MG63 (cell line): ENCODE measurements at places on chromosomes 16 and 17.

DNA sequence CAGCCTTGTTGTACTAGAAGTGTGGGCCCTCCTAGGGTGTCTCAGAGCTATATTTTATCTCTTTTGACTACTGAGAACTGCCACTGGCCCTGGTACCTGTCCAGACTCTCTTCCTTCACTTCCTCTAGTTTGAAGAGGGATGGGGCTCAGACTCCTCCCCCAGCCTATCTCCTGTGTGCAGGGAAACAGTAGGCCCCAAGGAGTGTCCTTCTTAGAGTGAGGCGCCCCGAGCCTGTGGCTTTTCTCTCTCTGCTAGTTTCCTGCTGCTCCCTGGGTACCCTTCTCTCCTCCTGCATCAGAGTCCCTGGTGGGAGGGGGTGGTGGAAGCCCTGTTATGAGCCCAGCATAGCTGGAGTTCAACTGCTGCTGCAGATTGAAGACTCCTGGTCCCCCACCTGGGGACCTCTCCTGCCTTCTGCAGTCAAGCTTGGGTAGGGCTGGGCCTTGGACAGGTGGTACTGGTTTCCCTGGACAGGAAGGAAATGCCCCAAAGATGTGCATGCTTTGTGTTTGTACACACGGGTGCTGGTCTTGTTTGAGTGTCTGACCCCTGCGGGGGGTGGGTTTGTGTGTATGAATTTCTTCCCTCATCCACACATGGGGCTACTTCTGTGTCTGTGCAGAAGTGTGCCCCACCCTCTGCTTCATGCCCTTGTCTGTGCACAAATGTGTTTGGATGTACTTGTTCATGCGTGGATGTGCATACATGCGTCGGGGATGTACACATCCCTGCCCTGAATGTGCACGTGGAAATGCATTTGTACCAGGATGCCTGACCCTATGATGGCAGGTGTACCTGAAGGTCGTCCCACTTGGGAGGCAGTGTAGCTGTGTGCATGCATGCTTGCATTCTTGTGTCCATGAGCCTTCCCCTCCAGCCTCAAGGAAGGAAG is 6.9 kb downstream of the RARA start:
- DNase-seq: no peak

GRCh38 chr16:68434624-68435210 is 13.6 kb downstream of the SMPD3 start:
- DNase-seq: no peak

- peak; percentile 68 for DNase-seq
Measured at GRCh38 chr17:81867170-81867990, 3.8 kb downstream of the ARHGDIA start.

DNA sequence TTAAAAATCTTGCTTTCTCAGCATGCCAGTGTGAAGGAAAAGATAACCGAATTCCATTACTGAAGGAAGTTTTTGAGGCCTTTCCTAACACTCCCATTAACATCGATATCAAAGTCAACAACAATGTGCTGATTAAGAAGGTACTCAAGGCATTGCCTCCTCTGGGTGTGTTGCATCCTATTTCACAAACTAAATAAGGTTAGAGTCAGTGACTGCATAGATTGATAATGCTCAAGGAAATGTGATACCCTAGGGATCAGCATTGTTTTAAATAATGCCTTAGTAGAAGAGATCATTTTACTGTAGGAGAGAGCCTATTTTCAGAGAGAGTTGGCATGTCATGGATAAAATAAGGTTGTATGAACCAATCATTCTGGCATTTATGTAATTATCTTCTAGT is 36.8 kb downstream of the GDPD1 start:
- no peak for DNase-seq

- DNase-seq: no peak
Measured at GRCh38 chr16:78494674-78495073, 395.2 kb downstream of the WWOX start.

DNA sequence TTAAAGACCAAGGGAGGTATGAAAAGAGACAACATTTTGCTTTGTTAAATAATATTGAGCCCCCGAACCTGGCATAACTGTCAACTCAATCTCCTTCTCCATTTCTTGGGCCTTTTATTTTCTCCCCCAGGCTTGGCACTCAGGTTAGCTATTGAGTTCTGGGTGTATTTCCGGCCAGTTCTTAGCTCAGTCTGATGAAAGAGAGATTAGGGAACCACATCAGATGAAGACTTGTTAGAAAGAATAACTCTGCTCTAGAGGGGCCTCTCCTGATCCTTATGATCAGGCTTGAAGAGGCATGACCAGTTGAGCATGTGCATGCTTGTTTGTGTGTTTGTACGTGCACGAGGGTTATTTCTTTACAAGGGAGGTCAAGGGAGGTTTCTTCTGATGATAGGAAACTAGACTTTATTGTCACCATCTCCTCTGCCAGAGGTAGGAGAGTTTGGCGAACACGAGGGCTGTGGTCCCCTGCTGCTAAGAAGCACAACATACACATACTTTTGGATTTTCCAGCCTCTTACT is 29.2 kb upstream of the HS3ST2 start:
- DNase-seq: no peak

DNA sequence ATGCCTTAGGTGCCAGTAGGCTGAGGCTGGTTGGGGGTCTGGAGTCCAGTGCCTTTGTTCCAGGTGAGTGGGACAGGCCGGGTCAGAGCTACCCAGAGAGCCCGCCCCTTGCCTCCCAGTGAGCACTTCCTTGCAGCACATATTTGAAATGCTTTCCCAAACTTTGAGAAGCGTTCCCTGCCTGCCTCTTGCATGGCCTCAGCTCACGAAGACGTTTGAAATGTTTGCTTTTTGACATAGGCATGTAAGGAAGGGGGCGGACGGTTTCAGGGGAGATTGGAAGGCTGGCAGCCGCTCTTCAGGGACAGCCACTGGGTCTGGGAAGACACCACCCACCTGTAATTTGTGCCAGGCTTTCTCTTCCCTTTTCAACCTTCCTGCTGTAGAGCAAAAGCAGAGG is 5.1 kb upstream of the FOXL1 start:
- DNase-seq: no peak

DNA sequence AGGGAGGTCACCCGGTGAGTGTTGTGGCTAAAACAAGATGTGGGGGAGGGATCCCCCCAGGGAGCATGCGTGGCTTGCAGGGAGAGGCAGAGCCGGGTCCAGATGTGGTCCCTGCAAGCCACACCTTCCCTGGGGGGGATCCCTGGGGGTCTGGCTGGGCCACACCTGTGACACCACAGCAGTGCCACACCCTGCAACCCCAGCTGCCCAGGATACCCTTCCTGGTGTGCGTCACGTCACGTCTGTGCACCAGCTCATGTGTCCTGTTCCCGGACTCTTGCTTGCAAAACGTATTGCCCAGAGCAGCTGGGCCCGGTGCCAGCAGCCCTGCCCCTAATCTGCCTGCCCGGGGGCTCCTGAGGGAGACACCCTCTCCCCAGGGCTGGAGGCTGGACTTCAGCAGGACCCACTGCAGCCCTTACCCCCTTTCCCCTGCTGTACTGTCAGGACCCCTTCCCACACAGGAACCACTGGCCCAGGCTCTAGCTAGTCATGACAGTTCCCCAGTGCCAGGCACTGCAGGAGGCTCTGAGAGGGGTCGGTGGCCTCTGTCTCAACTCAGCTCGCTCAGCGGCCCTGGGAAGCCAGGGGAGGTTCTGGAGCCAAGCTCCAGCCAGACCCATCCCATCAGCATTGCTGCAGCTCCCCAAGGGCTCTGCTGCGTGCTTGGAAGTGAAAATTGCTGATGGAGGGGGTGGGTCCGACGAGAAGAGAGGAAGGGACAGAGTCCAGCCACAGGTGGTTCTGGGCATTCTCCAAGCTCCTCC is 25.8 kb upstream of the ACSF3 start:
- no peak for DNase-seq

GRCh38 chr17:17837966-17838962 is 1.5 kb upstream of the SREBF1 start:
- no peak for DNase-seq

- no peak for DNase-seq
Measured at GRCh38 chr17:16936536-16937310, 35.2 kb downstream of the TNFRSF13B start.

- DNase-seq: no peak
Measured at GRCh38 chr17:28105501-28105900, 63.0 kb downstream of the NLK start.

DNA sequence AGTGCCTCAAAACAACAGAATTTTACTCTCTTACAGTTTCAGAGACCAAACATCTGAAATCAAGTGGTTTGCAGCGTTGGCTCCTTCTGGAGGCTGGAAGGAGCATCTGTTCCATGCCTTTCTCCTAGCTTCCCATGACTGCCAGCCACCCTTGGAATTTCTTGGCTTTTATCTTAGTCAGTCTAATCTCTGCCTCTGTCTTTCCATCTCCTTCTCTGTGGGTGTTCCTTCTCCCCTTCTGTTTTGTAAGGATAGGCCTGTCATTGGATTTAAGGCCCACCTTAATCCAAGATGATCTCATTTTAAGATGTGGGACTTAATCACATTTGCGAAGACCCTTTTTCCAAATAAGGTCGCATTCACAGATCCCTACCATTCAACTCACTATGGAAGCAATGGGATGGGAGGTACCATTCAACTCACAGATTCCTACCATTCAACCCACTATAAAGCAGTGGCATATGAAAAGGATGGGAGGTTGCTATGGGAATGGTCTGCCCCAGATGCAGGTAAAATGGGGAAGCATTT is 321.8 kb downstream of the WWOX start:
- no peak for DNase-seq

DNA sequence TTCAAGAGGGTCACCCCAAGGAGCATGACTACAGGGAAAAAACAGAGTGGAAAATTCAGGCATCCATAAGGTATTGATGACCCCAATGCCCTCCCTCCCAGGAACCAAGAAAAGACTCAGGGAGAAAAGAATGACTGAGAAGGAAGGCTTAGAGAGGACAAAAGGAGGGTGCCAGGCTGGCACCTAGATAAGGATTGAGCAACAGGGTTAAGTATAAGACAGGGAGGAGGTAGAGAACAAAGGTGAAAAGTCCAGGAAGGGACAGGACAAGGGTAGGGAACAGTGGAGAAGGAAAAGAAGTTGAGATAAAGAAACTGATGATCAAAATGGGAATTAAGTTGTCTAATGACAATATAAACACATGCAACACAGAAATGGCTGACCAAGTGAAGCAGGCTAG is 2.5 kb downstream of the SLC35B1 start:
- no peak for DNase-seq

- DNase-seq: no peak
Measured at GRCh38 chr16:12496186-12496585, 307.5 kb downstream of the CPPED1 start.

DNA sequence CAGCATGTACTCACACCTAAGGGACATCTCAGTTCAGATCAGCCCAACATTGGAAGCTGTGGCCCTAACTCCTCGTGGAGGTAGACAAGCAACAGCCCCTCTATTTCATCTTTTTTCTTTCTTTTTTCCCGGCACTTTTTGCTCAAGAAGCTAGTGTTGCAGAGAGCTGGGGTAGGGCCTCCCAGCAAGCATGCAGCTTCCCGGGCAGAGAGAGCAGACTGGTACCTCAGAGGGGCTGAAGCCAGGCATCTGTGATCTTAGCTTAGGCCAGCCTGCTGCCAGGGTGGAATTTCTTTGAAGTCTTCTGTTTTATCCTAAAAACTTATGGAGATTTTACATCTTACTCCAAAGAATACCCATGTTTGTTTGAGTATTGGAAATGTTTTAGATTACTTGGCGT is 195.4 kb downstream of the C16orf95 start:
- no peak for DNase-seq

DNA sequence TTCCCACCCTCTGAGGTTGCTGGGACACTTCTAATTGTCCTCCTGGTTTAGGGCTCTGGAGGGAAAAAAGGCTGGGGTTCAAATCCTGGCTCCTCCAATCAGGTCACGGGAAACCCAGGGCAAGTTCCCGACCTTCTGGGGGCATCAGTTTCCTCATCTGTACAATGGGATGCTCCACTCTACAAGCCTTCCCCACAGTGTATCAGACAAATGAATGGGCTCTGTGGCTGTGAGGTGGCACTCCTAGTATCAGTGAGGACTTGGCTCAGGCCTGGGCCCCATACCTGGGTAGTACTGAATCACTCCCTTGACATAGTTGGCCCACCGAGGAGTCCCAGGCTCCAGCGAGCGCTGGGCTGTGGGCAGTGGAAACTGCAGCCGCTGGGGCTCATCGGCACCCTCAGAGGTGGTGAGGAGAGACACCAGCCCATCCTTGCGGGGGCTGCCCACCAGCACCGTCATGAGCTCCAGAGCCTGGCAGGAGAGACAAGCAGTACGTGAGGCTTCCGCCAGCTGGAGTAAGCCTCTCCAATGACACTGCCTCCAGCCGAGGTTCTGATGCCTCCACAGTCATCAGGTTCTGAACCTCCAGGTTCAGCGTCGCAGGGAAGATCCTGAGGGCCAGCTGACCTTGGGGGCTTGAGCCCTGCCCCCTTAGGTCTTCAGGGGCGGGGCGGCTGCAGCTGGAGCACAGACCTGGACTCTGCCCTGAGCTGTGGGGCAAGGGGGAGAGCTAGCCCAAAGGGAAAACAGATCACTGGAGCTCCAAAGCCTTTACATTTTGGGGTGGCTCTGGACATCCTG is 1.2 kb downstream of the GALK1 start:
- DNase-seq: no peak

DNA sequence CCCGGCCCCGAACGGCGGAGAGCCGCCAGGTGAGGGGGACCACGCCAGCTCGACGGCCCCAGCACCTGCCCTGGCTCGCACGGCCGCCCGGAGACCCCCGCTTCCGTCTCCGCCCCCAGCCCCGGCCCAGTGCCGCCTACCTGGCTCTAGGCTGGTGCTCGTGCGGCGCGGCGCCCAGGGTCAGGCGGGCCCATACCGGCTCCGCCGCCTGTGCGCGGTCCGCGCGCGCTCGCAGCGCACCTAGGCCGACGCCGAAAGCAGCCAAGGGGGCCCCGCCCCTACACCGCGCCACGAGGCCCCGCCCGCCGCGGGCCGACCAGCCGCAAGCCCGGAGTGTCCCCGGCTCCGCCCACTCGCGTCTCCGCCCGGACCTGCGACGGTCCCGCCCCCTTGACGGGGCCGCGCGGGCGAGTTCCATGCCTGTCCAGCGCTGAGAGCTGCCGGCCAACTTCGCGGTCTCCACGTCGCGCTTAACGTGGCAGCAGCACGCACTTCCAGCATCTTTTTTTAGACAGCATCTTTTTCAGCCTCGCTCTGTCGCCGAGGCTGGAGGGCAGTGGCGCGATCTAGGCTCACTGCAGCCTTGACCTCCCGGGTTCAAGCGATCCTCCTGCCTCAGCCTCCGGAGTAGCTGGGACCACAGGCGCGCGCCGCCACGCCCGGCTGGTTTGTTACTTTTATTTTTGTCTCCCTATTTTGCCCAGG is at the start of gene SLC25A39:
Gene SLC25A39 (minus strand): TSS at position 253 of the 705 bp plus-strand sequence. CDS start 1,261 bp downstream, outside the sequence.
- peak; percentile 95 for DNase-seq

GRCh38 chr16:29962344-29962994 is 590 bp downstream of the TMEM219 start:
- DNase-seq: no peak

DNA sequence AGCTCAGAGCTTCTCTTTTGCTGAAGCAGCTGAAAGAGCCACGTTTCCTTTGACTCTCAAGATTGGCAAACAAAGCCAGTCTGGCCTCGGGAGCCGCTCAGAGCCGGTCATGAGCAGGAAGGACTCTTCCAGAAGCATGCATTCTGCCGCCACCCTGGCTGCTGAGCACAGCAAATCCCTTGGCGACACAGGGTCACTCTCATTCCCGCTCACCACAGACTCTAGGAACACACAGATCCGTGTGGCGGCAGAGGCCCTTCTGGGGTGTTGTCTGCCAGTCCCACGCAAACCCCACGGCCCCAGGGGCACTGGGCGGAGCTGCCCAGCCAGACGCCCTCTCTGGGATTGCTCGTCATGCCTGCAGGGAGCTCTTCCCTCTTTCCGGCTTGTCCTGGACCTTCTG is 157.0 kb downstream of the C16orf95 start:
- DNase-seq: no peak

GRCh38 chr16:28193530-28194423 is 18.0 kb downstream of the XPO6 start:
- DNase-seq: peak; percentile 49

- DNase-seq: no peak
Measured at GRCh38 chr17:4375039-4375748, 8.7 kb upstream of the UBE2G1 start.
